ENCODE measurements at places on chromosomes 16 and 17.

- DNase-seq = no peak
These were observed 14.7 kb upstream of the HOXB9 start for GRCh38 chr17:48640858-48641180.

- no peak for DNase-seq
These were observed 28.8 kb downstream of the ABCC12 start for GRCh38 chr16:48126801-48127644.

DNA sequence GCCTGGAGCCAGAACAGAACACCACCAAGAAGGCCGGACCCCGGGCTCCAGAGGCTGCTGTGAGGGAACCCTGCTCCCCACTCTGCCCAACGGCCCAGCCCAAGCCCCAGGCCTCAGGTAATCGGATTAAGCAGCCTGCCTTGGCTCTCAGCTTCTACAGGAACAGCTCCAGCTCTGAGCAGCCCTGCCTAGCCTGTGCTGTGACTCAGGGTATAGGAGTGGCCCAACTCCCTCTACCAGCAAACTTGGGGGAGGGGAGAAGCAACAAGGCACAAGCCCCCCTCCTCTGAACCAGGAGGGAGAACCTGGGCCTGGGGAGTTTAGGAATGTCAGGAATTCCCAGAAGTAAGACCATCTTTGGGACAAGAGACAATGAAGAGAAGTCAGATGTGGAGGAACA, 849 bp upstream of the SOX15 start:
- no peak for DNase-seq

GRCh38 chr17:78170692-78171590, 2.6 kb downstream of the SYNGR2 start:
- DNase-seq = no peak

GRCh38 chr17:20046629-20047028, 37.5 kb downstream of the SPECC1 start:
- DNase-seq = no peak

DNA sequence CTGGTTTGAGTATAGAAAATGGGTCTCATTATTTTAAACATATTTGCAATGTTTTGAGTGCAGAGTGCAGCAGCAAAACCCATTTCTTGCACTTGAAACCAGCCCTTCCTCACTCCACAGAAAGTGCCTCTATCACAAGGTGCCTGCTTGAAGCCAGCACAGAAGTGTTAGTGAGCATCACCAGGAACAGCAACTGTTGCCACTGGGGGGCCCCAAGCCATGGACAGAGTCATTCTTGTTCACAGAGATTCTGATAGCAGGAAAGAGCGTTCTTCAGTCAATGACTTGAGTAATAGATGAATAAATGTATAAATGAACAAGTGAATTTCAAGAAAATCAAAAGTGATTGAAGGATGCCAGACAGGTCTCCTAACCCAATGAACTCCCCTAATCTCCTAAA, 45.6 kb downstream of the CHD9NB start:
- DNase-seq = no peak

- DNase-seq = no peak
These were observed 169.1 kb upstream of the RPH3AL start for GRCh38 chr17:521561-522325.

All from activated gamma-delta T cell treated with anti-CD3 and anti-CD28 coated beads, Interleukin-2, amount 50 U/mL, for 16 hours (primary cell).